ENCODE measurements at places on chromosomes 3 and 15. TPM values are rescaled to one million over a fixed set of nuclear protein-coding genes. Genes with fewer than 3 reads are reported as not detected.

Gene ANKRD63
- not detected for total RNA-seq

DNA sequence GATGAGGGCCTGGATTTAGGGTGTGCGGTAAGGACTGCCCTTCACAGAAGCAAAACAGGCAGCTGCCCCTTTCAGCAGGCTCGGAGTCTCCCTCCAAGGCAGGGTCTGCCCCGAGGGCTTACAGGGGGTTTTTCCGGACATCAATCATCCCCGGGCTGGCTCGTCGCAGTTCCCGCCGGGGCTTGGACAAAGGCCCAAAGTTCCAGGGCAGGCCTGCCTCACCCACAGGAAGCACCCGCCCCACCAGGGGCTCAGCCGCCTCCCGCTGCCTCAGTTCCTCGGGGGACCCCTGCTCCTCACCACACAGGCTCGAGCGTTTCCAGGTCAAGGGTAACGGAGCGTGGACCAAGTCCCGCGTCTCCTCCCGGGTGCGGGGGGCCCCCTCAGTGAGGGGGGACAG is 27.0 kb downstream of the KIF7 start:
- no peaks in the 10 kb centered on the region for H3K36me3 ChIP-seq
- H3K27ac ChIP-seq: no peak overlapping the region
- no peaks in the 10 kb centered on the region for H3K27me3 ChIP-seq
- no peaks in the 10 kb centered on the region for H3K4me1 ChIP-seq
- no peak for DNase-seq
- H3K4me3 ChIP-seq: no peak overlapping the region

GRCh38 chr3:60448696-60449095 is 802.6 kb downstream of the FHIT start:
- H3K4me1 ChIP-seq: no peaks in the 10 kb centered on the region
- no peak overlapping the region for H3K27ac ChIP-seq
- DNase-seq: no peak
- no peaks in the 10 kb centered on the region for H3K36me3 ChIP-seq
- no peak overlapping the region for H3K4me3 ChIP-seq

Gene MESP2
- total RNA-seq: not detected

DNA sequence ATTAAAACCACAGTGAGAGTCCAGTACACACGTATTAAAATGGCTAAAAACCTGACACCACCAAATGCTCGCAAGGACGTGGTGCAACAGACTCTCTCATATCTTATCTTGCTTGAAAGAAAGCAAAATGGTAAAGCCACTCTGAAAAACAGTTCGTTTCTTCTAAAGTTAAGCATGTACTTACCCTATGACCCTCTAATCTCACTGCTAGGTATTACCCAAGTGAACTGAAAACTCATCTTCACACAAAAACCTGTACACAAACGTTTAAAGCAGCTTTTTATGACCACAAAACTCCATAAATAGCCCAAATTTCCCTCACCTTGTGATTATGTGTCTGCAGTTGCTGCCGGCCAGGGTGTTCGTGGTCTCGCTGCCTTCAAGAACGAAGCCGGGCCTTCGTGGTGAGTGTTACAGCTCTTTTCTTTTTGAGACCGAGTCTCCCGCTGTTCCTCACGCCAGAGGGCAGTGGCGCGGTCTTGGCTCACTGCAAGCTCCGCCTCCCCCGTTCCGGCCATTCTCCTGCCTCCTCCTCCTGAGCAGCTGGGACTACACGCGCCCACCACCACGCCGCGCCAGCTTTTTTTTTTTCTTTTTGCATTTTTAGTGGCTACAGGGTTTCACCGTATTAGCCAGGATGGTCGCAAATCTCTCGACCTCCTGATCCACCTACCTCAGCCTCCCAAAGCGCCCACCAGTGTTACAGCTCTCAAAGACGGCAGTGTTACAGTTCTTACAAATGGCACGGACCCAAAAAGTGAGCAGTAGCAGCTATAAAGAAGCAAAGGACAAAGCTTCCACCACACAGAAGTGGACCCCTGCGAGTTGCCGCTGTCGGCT is 165.4 kb downstream of the TJP1 start:
- no peaks in the 10 kb centered on the region for H3K27me3 ChIP-seq
- no peaks in the 10 kb centered on the region for H3K4me1 ChIP-seq
- no peak for DNase-seq
- H3K36me3 ChIP-seq: no peaks in the 10 kb centered on the region
- H3K4me3 ChIP-seq: no peak overlapping the region

Gene COL7A1
- 3.4 TPM for total RNA-seq

Gene IL16
- 130 TPM for total RNA-seq

GRCh38 chr3:33799202-33799551 is 747 bp downstream of the PDCD6IP start:
- peak overlapping the region; percentile 97 for H3K4me3 ChIP-seq
- DNase-seq: no peak
- peaks cover 24% of the 10 kb centered on the region for H3K4me1 ChIP-seq
- no peaks in the 10 kb centered on the region for H3K36me3 ChIP-seq

DNA sequence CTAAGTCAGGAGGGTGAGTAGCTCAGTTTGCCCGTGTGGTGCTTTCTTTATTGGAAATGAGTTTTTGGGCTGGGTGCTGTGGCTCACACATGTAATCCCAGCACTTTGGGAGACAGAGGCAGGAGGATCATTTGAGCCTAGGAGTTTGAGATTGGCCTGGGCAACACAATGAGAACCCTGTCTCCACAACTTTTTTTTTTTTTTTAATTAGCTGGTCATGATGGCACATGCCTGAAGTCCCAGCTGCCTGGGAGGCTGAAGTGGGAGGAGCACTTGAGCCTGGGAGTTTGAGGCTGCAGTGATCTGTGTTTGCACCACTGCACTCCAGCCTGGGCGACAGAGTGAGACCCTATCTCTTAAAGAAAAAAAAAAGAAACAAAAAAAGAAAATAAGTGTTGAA is 174.9 kb downstream of the NSMCE3 start:
- peaks cover 4% of the 10 kb centered on the region for H3K4me1 ChIP-seq
- no peak overlapping the region for H3K4me3 ChIP-seq
- no peak overlapping the region for H3K27ac ChIP-seq
- H3K27me3 ChIP-seq: no peaks in the 10 kb centered on the region
- H3K36me3 ChIP-seq: peaks cover 79% of the 10 kb centered on the region

DNA sequence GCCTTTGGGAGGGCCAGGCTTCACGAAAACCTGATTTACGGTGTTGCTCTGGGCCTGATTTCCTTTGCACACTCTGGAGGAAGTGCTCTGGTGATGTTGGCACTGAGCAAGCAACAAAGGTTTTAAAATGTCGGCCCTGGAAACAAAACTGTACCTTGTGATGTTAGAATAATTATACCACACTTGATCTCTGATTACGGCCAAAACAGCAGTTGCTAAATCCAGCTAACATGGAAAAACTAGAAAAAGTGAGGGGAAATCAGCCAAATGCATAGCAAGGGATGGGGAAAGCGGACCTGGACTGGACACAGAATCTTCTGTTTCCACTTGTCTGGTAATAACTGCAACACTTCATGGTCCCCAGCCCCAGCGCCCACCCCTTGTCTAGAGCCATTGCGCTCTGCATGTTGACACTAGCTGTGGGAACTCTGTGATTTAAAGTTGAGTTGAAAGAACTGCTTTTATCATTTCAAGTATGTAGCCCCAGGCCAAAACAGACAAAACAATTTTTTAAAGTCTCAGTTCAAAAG is 120.1 kb downstream of the VGLL4 start:
- H3K4me3 ChIP-seq: no peak overlapping the region
- no peak overlapping the region for H3K27ac ChIP-seq
- H3K36me3 ChIP-seq: no peaks in the 10 kb centered on the region
- no peak for DNase-seq

Gene CPN2
- not detected for total RNA-seq

DNA sequence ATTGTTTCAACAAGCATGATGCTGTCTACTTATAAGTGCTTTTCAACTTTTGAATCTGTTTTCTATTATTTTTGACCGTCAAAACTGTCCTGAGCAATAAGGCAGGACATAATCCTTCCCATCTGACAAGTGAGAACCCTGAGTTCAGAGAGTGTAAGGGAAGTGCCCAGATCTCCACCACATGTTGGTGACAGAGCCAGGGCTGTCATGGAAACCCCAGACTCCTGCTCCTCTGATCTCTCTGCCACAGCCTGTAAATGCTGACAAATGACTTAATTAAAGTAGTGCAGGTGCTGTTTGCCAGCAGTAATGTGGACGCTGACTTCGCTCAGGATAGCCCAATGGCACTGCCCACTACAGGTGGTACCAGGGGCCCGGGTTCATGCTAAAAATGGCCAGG is 40.3 kb downstream of the SPSB4 start:
- no peaks in the 10 kb centered on the region for H3K36me3 ChIP-seq
- H3K27me3 ChIP-seq: no peaks in the 10 kb centered on the region
- no peaks in the 10 kb centered on the region for H3K4me1 ChIP-seq
- H3K4me3 ChIP-seq: no peak overlapping the region

Gene BHLHE40
- 4.3 TPM for total RNA-seq

Gene UBA3
- 82.7 TPM for total RNA-seq

Gene TRAK1
- total RNA-seq: 24.9 TPM

DNA sequence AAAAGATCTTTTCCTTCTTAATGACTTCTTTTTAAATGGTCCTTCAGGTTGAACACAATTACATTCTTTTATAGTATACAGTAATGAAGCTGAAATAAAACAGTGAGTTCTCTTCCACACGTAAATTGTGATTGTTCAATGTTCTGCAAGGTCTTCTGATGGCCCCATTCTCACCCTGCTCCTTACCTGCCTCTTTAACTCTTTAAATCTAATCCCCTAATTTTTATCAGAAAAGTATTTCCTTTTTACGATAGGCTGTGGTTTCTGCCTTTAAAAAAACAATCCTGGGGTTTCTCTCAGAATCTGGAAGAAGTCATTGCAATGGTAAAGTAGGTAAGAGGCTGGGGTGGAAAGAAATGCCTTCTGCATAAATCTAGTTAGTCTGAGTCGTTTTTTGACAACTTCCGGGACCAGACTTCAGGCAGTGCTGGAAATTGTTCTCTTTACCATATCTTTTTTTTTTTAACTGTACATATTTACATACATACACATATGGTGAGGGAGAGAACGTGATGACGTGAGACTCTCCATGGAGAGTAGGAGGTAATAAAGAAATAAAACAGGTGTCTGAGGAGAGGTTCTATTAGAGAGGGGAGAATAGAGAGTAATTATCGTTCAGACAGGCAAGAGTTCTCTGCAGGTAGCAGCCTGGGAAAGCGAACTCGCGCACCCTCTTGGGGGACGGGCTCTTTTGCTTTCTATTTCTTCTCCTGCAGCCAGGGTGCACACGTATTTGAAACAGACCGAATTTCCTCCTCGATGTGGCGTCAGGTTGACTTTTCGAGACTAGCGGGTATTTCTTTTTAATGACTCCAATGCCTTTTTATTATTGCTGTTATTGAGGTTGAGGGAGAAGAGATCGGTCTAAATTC is at the start of gene SIDT1:
Gene SIDT1 (plus strand): TSS at position 730 of the 872 bp plus-strand sequence. CDS start 467 bp downstream, outside the sequence.
- H3K27ac ChIP-seq: peak within 1 kb of the TSS; percentile 95
- H3K4me3 ChIP-seq: peak within 1 kb of the TSS; percentile 96
- no peaks in the 10 kb centered on the region for H3K27me3 ChIP-seq
- peak; percentile 84 for DNase-seq

DNA sequence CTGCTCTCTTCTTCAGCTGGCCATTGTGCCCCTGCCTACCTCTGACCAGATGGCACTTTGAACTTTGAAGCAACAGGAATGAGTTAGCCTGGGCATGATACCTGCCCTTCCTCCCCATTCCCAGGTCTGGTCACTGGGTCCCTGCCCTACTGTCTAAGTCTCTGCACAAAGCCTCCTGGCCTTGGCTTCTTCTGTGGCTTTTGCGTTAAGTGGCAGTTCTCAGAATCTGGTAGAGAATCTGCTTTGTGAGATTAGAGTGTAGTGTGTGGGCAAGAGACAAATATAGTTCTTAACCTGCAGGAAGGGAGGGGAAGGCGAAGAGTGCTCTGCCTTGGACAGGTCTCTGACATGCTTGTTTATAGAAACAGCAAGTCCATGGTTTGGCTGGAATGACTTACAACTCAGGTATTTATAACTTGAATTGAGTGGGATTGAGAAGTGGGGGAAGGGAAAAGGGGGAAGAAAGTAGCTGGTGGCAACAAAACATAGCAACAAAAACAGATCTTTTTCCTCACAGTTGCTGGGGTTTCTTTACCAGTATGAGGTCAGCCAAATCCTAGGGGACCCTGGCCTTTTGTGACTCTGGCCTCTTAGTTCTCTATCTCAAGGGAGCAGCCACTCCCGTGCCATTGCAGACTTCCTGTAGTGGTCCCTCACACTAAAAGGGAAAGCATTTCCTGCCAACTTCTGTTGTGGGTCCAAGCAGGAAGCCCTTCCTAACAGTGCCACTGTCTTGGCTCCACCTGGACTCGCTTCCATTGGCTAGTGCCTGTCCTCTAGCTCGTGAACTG is 16.7 kb downstream of the MAPKBP1 start:
- H3K27me3 ChIP-seq: no peaks in the 10 kb centered on the region
- peaks cover 10% of the 10 kb centered on the region for H3K4me1 ChIP-seq
- no peak overlapping the region for H3K4me3 ChIP-seq

Gene TMED3
- total RNA-seq: 20.6 TPM

Gene KCNMB2
- not detected for total RNA-seq

DNA sequence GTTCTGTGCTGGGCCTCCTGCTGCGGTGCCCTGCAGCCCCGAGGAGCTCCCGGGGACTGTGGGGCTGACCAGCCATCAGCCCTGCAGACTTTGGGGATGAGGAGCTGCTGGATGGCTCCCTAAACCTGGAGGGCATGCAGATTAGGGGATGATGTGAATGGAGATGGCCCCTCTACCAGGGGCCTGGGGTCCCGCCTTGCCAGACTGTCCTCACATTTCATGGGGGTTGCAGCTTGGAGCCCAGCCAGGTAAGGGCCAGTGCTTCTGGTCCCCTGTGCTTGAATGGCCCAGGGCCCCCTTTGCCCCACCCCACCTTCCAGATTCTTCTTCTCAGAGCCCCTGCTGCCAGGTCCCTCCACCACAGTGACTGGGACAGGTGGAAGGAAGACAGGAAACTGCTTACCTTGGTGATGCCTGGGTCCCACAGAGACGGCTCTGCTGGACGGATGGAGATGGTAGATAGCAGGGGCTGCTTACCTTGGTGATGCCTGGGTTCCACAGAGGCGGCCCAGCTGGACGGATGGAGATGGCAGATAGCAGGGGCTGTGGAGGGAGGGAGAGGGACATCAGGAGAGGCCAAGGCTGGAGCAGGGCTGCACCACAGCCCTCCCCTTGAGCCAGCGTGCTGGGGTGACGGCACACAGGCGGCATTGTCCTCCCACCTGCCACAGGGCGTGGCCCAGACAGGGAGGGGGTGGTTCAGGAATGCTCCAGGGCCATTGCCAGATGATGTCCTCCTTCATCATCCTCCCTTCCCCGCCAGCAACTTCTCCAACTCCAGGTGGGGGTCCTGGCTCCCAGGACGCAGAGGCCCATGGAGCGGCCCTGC is at the start of gene SPTBN5:
Gene SPTBN5 (minus strand): TSS at position 632 of the 829 bp plus-strand sequence. CDS start 556 bp downstream, at position 76.
- peak within 1 kb of the TSS; percentile 80 for H3K27ac ChIP-seq
- no peaks in the 10 kb centered on the region for H3K27me3 ChIP-seq
- DNase-seq: no peak
- H3K4me1 ChIP-seq: peaks cover 39% of the 10 kb centered on the region

Gene HDC
- total RNA-seq: 81.2 TPM

Measured in naive thymus-derived CD4-positive, alpha-beta T cell (primary cell).